ENCODE measurements at places on chromosomes 1 and 21.

GRCh38 chr21:27647921-27648320, 681.0 kb upstream of the ADAMTS5 start:
- no peak for DNase-seq

DNA sequence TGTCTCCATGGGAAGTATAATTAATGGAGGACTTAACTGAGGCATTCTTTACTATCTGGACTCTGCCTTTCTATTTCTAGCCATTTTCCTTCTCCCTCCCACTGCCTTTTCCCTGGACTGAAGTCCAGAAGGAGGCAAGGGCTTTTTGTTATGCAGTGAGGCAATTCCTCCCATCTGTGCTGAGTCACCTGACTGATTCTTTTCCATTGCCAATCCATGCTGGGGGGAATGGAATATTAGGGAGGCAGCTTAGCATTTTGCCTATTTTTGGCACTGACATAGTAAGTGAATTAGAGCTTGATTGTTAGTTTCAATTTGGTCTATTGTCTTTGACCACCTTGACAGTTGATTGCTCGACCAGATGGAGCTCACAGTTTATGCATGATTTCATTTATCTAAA, 1000.6 kb upstream of the PRMT6 start:
- DNase-seq, result no peak

DNA sequence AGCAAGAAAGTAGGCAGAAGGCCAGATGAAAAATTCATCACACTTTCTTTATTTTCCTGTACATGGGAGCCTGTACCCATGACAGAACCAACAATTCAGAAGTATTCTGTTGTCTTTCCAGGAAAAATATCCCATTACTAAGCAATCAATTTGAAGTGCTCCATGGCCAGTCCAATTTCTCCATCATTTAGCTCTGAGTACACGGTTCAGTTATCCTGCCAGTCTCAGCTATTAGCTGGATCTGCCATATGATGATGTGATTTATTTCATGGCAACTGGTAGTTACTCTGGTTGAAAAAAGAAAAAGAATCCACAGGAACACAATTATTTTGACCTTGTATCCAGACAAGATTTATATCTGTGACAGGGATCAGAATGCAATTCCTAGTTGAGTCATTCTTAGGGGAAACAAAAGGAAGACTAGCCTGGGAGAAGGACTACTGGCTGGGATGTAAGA, 70.6 kb upstream of the GORAB start:
- DNase-seq, result peak; percentile 62

GRCh38 chr1:214135886-214136285, 145.1 kb upstream of the SMYD2 start:
- no peak for DNase-seq

- no peak for DNase-seq
Measured at GRCh38 chr21:41859297-41859980, 19.7 kb downstream of the PRDM15 start.

- DNase-seq, result no peak
Measured at GRCh38 chr1:70546726-70547125, 135.7 kb downstream of the CTH start.

- DNase-seq, result peak; percentile 39
Measured at GRCh38 chr1:179353546-179353945, 12.2 kb upstream of the AXDND1 start.

DNA sequence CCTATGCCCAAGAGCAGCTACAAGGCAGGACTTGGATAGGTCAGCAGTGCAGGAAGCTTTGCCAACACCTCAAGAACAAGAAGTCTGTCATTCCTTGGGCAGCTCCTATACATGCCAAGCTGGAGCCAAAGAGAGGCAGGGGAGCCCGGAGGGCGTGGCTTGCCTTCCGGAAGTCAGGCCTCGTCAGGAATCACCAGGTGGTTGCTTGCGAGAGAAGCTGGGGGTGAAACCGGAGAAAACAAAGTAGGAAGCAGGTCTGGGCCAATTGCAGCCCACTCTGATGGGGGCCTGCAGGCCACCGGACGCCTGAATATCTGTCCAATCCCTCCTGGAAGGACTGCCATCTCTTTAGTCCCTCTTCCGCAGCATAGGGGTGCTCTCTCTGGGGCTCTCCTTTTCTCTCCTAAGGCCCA, 794 bp upstream of the FAM76A start:
- no peak for DNase-seq

- no peak for DNase-seq
Measured at GRCh38 chr1:177023249-177023648, 141.3 kb downstream of the ASTN1 start.

- DNase-seq, result no peak
Measured at GRCh38 chr1:66383168-66383567, 150.8 kb upstream of the SGIP1 start.

DNA sequence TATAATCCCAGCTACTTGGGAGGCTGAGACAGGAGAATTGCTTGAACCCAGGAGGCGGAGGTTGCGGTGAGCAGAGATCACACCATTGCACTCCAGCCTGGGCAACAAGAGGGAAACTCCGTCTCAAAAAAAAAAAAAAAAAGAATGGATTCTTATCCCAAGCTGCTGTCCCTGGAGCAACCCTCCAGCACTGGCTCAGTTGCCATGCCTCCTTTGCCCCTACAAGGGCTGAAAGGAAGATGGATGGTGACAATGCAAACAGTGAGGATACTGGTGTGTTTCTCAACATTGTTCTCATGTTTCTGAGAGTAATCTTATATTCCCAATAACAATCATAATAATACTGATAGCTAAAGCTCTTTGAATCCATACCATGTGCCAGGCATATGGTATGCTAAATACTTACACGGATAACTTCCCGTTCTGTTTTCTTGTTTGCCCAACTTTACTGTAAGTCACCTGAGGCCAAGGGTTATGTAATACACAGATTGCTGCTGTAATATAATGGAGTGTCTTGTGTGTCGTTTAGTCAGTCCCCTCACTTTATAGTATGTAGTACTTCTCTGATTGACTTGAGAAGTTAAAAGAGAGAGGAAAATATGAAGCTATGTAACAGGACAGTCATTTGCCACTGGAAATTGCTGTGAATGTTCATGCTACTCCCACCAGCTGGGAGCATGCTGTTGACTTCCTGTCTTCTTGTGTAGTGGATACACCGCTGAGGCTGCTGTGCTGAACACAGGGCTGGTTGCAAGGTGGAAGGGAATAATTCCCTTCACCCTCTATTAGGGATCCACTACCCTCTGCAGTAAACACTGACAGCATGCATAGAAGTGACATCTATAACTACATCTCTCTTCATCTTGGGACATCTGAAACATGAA, 153.6 kb downstream of the CNIH3 start:
- no peak for DNase-seq

- no peak for DNase-seq
Measured at GRCh38 chr1:15430787-15431570, 7.3 kb upstream of the CTRC start.

GRCh38 chr1:221576268-221576667, 165.6 kb downstream of the DUSP10 start:
- peak; percentile 32 for DNase-seq

DNA sequence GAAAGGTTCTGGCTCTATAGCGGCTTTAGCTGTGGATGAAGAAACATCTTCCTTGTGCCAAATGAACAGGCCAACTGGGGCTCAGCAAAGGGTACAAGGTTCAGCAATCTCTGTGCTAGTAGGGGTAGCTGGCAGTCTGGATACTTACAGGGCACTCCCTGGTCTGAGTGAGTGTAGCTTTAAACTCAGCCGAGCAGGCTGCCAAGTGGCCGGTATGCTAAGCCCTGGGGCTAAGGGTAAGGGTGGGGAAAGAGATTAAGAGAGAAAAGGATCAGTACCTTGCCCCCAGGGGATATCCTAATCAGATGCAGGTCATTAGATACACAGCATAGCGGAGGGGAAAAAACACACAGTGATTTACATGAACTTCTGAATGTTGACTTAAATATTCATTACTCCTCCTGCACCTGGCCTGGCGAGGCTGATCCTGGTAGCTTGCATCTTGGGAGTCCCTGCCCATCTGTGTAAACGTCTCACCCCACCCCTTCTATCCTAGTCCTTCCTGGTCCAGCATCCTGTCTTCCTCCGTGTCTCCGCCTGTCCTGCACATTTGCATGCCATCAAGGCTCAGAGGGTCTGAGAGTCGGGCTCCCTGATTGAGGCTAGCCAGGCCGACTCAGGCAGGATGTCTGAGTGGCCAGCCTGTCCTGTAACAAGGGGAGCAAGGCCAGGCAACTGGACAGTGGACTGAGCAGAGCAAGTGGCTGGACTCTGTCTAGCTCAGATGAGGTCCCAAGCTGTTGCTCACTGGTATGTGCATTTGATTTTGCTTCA, 39.5 kb upstream of the CNTN2 start:
- no peak for DNase-seq

- no peak for DNase-seq
Measured at GRCh38 chr1:39645411-39646043, 6.1 kb upstream of the HEYL start.

GRCh38 chr1:207345644-207346477, 24.4 kb downstream of the CD55 start:
- DNase-seq, result no peak

GRCh38 chr21:44867999-44868700, 5.3 kb downstream of the PTTG1IP start:
- DNase-seq, result no peak

DNA sequence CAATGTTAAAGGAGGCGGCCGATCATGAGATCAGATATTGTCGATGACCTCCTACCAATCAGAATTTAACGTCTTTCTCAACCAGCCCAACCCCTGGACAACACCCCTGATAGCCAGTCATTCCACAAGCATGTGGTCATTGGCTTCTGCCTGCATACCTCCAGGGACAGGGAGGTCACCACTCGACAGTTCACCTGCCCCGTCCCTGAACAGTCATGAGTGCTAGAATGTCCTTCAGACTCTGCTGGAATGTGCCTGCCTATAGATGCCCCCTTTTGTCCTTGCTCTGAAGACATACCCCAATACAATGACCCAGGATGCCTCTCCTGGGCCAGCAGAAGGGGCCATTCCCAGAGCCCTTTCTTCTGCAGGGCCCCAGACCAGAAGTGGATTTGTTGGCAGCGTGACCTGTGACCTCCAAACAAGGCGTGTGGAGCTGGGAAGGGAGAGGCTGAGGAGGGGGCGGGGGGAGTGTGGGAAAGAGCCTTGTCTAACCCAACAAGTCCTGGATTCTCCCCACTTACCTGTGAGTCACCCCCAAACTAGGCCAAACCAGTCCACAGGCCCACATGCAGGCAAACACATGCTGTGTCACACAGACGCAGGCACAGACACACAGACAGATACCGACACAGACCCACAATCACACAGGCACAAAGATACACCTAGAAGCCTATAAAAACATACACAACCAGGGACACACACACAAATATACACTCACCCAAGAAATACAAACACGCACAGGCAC, 2.2 kb downstream of the CRYBG2 start:
- no peak for DNase-seq

DNA sequence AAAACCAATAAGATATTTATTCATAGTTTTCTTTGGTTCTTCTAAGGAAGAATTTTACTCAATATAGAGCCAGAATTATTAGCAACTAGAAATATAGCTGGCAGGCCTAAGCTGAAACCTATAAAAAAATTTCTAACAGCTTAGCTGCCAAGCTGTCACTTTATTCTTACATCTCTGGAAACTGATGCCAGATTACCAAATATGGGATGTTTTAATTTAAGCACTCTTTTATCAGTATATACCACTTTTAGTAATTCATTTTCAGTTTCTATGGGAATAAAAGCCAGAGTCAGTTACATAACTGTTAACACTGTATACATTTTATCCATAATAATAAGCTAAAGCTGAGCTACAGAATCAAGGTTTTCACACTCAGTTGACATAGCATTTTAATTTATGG, 68.7 kb upstream of the MPC2 start:
- DNase-seq, result no peak

DNA sequence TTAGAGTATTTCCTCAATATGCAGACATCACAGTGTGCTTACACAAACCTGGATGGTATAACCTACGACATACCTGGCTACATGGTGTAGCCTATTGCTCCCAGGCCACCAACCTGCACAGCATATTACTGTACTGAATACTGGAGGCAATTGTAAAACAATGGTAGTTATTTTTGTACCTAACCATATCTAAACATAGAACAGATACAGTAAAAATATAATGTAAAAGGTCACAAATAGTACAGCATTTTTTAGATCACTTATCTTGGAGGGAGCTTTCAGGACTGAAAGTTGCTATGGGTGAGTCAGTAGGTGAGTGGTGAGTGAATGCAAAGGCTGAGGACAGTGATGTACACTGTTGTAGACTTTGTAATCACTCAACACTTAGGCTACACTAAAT, 492.3 kb downstream of the MRPL39 start:
- DNase-seq, result no peak

DNA sequence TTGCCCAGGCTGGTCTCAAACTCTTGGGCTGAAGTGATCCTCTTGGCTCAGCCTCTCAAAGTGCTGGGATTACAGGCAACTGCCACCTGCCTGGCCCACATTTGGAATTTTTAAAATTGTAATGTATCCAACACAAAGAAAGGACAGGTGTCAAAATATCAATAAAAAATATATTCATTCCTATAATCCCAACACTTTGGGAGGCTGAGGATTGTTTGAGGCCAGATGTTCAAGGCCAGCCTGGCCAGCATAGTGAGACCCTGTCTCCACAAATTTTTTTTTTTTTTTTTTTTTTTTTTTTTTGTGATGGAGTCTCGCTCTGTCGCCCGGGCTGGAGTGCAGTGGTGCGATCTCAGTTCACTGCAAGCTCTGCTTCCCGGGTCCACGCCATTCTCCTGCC, 10.0 kb downstream of the HES2 start:
- no peak for DNase-seq

DNA sequence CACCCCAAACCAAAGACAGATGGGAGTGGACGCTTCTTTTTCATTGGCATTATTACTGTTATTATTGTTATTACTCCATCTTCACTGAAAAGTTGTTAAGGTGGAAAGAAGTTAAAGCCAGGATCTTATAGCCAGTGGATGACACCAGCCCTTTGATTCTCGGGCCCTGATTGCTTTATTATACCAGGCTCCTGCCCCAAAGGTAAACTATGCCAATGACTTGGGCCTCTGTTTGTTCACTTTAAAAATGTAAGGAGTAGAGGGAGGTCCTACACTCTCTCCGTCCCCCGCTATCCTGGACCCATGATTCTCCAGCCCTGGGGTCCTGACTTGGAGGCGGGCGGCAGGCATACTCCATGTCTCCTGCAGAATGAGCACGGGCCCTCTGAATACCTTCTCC, 106.8 kb downstream of the TOMM20 start:
- no peak for DNase-seq

GRCh38 chr1:232486006-232486405, 143.9 kb downstream of the SIPA1L2 start:
- DNase-seq, result no peak

DNA sequence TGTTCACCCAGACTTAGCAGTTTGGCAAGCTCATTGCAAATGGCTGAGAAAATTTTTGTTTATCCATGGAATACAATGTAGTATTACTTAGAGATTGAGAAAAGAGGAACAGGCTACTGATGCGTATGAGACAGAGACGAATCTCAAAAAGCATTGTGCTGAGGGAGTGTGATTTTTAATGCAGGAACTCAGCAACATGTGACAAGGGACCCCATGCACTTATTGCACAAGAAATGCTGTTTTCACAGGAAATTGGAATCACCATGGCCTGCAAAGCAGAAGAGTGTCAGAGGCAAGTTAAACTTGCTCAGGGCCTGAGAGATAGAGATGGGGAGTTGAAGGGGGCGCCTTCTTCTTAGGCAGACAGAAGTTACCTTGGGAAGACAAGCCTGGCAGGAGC, 32.6 kb upstream of the TLR5 start:
- no peak for DNase-seq

GRCh38 chr1:180507795-180508724, 5.7 kb upstream of the ACBD6 start:
- DNase-seq, result peak; percentile 30
